SW 1271 (cell line): ENCODE measurements at places on chromosomes 12 and 14.

DNA sequence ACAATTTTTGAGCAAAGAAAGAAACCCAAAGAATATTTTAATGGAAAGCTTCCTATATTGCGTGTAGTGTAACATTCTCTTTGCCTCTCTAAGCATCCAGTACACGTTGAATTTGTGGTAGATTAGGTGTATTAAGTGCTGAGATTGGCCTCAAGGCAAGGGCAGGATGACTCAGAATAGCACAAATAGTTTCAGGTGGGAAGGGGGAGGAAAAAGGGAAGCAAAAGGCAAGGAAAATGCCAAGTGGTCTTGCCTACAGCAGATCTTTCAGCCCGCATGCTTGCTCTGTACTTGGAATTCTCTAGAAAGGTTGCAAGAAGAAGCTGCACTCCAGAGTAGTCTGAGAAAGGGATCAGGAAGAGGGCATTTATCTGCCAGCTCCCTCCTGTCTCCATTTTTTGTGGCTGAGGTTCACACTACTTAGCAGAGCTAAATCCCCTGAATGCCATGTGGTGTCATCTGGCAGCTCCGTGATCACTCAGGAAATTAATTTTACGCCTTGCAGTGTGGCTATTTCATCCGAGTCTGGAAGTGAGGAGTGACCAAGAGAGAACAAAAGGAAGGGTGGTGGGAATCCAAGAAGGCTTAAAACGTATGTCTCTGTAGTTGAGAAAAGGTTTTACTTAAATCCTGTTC, 28.5 kb downstream of the CDKN1B start:
- no peak for DNase-seq

- DNase-seq = no peak
These were observed 191.8 kb downstream of the MSRB3 start for GRCh38 chr12:65470256-65470655.

GRCh38 chr12:110543252-110543959, 39.7 kb downstream of the PPTC7 start:
- DNase-seq = no peak

DNA sequence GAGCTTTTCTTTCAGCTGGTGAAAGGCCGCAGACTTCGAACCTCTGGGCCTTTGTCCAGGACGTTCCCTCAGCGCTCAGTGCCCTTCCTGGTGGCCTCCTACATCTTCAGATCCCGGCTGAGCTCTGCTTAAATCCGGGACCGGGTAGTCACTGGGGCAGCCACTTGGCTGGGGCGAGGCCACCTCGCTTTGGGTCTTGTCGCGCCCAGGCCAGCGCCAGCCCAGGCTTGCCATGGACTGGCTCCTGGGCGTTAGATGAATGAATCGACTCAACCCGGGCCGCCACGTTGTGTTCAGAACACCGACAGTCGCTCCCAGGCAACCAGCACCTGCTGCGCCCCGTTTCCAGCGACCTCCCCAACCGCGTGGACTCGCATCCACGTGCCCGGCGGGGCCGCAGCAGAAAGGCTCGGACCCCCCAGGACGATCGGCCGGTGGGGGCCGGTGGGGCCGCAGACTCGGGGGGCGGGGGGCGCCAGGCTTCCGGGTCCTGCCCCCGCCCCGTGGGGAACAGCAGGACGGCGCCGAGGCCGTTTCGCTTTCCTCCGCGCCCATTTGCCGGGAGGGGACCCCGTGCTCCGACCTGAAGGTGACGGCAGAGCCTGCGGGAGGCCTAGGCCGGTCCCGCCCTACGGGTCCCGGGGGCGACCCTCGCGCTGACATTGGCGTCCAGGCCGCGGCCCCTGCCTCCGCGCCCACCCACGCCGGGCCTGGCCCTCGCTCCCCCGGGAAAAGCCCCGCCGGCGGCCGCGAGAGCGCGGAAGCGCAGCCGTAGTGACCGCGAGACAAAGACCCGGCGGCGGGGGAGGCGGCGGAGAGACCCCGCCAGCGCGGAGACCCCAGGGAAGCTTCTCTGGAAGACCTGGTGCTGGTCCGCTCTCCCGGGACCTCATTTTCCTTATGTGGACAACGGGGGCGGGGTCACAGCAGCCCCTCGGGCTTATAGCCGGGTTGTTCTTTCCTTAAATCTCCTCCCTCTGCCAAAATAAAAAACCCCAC, 37.3 kb upstream of the RCOR1 start:
- DNase-seq = no peak

DNA sequence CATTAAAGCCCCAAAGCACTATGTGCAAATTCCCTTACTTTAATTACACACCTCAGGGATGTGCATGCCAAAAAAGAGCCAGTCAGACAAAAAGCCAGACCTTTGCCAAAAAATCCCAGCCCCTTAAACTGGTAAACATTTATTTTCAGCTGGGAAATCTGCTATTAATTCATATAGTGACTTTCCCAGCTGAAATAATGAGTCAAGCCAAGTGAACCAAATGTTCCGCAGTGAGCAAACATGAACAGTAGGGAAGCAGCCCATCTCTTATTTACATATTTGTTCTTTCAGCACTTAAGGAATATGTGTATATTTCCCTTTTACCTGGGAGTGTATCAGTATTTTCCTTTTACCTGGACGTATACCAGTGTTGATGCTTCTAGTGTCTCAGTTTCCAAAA, 44.0 kb upstream of the OTX2 start:
- DNase-seq = no peak

GRCh38 chr14:59294662-59294992, 106.2 kb downstream of the DAAM1 start:
- no peak for DNase-seq

- DNase-seq = no peak
These were observed 8.2 kb downstream of the GPRC5D start for GRCh38 chr12:12943586-12944260.

DNA sequence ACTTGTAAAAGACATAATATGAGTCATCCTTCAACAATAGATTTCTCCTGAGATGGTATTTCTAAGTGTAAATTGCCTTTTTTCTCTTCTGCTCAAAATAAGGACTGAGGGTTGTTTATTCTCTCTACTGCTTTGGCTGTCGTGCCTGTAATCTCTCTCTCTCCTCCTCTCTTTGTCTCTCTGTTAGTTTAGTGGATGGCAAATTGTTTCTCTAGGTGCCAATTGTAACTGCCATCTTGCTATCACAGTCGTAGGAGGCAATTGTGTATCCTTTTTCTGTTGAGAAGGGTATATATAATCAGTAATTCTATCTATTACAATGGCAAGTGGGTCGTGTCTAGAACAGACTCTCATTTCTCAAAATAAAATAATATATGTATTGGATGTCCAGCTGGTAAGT, 545.0 kb upstream of the FBXO33 start:
- no peak for DNase-seq

DNA sequence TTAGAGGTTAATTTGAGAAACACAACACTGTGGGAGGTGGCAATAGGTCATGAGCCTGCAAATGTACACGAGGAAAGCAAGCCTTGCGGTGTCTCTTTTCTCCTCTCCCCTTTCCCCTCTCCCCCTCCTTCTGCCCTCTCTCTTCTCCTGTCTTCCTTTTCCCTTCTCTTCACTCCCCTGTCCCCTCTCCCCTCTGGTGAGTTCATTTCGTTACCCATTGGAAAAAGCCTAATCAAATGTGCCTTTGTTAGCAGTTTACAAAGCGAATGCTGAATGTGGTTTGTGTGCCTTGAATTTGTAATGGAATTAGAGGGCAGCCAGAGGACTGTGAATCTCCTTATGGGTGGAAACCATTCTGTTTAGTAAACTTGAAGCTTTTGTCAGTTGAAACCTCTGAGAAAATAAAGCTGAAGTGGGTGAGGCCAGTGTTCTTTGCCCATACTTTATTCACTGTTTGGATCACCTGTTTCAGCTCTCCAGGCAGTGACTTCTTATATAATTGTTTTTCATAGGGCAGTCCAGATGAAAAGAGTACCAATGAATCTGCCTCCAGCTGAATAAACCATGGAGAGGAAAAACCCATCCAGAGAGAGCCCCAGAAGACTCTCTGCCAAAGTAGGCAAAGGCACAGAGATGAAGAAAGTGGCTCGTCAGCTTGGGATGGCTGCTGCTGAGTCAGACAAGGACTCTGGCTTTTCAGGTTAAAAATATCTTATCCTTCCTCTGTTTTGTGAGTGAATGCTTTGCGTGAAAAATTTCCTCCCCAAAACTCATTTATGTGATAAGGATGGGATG, 7.3 kb downstream of the CIPC start:
- DNase-seq = no peak

DNA sequence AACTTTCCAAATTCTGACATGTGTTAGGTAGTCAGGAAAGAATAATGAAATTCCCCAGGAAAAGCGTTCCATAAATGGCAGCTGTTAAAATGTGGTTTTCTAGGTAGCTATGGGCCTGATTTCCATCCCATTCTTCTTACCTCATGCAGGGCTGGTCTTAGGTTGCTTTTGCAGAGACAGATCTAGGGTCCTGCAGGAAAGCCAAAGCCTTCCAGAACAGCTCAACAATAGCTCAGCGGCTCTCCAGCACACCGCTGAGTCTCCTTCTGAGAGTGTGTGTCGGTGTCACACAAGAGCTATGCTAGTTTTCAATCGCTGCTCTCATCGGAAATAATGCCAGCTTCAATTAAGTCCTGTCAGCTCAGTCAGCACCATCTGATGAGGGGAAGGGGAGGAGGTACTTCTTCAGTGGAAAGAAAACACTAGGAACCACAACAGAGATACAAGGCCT, 106.7 kb downstream of the TMEM30B start:
- no peak for DNase-seq

- no peak for DNase-seq
These were observed 17.4 kb downstream of the TMED10 start for GRCh38 chr14:75158843-75159614.

DNA sequence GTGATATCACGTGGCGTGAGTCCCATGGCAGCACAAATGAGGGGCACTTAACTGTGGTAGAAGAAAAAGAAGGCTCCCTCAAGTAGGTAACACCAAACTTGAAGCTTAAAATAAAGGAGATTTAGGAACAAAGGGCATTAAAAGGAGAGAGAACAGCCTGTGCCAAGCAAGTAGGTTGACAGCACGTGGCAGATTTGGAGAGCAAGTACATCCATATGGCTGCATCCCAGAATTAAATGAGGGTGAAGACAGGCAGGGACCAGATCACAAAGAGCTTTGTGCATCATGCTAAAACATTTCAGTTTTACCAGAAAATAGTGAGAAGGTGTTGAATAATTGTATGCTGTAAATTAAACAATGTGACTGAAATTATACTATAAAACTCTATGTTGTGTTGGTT, 32.8 kb downstream of the KCNMB4 start:
- DNase-seq = no peak

GRCh38 chr12:88876857-88877256, 296.6 kb upstream of the KITLG start:
- DNase-seq = no peak

DNA sequence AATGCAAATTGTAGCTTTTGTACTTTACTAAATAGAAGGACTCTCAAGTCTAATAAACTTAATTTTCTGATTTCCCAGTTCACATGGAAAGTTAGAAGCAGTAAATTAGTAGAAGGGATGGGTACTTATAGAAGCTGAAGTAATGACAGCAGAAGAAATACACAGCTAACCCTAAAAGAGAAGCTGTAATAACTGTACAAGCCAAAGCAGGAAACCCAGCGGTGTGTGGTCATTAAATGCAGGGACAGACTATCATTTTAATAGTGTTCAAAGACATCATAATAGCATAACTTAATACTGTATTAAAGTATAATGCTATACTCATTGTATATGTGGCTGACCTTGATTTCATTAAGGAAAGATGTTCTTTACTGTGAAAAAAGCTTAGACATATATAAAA, 74.9 kb downstream of the PCNX1 start:
- no peak for DNase-seq

- no peak for DNase-seq
These were observed 82.5 kb downstream of the NUMB start for GRCh38 chr14:73375861-73376260.

DNA sequence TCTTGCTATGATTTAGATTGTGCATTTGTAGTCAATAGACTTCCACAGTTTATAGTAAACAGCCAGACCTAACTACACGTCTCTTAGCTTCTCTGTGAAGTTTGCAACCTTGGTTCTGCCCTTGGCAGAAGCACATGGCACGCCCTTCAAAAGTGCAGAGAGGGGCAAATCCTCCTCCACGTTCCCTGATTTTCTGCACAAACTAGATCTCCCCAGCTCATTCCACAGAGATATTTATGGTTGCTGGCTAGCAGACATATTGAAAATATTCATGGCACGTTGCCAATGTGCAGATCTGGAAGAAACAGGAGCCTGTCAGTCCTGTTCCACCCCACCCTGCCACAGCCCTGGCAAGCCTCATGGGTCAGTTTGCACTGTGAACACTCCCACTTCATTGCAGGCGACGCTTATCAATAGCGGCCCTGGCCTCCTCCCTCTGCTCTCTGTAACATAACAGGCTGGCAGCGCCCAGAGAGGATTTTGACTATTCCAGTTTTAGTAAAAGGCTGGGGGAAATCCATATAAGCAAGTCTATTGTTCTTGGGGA, 6.5 kb upstream of the LGALS3 start:
- DNase-seq = no peak

DNA sequence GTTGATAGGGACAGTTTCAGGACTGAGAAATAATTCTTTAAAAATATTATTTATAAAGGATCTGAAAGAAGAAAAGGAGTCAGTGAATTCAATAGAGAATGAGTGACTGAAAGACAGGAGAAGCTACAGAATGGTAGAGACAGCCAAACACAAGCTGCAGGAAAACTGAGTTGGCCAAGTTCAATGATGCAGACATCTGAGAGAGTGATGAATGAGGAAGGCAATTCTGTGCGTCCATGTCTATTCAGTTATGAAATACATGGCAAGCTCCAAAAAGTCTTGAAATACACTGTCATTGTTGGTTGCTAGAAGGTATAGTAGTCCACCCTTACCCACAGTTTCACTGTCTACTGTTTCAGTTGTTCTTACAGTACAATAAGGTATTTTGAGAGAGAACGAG, 6.8 kb downstream of the LRRC74A start:
- DNase-seq = no peak
